ENCODE measurements at places on chromosomes 3 and 15.

DNA sequence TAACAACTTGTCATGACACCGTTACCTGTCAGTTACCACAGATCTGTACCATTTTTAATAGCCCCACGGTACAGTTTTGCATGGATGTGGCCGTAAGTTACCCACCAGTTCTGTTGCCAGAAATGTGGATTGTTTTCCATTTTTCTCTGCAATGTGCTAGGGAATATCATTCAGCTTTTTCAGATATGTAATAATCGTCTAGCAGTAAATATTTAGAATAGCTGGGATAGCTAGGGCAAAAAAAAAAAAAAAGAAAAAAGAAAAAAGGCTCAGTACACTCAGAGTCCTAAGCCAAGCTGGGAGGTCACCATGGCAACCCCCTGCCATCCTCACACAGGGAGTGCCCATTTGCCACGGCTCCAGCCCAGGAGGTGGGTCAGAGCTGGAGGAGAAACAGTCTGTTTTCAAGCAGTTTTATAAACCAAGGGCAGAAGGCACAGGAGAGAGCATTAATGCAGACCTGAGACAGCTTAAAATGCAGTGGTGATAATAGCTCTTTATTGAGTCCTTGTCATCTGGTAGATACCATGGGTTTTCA is 25.2 kb downstream of the PAQR5 start:
- DNase-seq = no peak

DNA sequence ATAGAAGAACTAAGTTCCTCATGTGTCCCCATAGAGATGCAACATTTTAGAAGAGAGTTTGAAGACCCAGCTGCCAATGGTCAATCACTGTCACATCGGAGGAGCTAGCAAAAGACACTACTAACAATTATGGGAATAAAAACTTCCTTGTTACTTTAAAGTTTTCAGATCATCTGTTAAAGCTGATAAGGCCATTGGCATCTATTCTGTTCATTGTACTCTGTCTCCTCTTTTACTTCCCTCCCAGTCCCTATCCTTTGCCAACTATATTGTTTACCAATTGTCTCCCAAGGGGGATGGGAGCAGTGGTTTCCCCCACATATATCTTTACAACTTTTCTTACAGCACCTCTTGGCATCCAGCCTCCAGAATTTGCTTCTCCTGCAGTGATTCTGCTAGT is 81.0 kb downstream of the FAM174B start:
- no peak for DNase-seq

GRCh38 chr3:46183330-46183729 is 24.8 kb downstream of the CCR1 start:
- no peak for DNase-seq

GRCh38 chr3:42254566-42254965 is 11.4 kb downstream of the CCK start:
- no peak for DNase-seq

DNA sequence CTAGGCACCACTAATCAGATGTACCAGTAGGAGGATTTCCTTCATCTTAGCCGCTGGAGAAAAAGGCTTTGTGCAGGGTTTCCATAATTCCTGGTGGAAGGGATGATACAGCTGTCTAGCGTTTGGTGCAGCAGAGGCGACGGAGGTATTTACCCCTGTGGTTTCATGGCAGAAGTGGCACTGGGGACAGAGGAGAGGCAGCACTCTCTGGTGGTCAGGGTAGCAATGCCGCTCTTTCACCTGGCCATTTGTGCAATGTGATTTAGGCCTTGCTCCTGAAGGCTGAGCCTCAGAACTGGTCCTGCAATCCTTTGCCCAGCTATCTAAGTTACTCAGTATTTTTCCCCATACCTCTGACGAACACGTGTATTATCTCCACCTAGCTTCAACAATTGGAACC is 47.1 kb upstream of the BNIP2 start:
- no peak for DNase-seq

- no peak for DNase-seq
These were observed 38.2 kb downstream of the TMCC1 start for GRCh38 chr3:129855170-129855831.

GRCh38 chr3:34312684-34313083 is 514.3 kb downstream of the PDCD6IP start:
- DNase-seq = no peak

- no peak for DNase-seq
These were observed 171.4 kb downstream of the GREM1 start for GRCh38 chr15:32889214-32889613.

GRCh38 chr3:135994708-135995337 is 29.3 kb downstream of the PPP2R3A start:
- no peak for DNase-seq

DNA sequence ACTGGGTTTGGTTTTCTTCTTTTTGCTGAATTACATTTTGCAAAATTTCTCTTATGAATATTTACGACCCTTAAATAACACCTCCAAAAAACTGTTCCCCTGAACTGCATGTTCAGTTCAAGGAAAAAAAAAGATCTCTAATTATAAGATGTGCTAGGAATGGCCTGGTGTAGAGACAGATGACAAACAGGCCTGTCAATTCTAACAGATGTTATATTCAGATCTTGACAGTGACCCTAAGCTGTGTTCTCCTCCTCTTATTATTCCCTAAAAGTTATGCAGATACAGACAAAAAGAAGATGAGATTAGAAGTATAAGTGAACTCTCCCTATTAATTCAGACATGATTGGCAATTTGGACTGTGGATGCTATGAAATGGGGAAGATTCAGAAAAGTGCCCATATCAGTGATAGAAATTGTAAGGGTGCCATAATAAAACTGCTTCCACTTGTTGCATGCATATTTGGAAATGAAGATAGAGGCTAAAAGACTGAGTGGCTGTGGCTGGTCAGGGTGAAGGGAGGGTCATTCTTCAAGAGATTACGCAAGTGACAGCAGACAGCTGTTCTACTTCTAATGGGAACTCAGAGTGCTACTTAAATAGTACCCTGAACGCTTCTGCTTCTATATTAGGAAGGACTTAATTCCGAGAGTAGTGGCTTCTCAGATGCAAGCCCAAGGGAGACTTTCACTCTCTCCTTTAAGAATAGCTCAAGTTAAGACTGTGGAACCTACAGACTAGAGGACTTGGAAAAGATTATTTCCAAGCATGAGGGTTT is 75.5 kb downstream of the ADAMTS9 start:
- DNase-seq = no peak

- peak; percentile 40 for DNase-seq
These were observed 209.2 kb upstream of the ZPLD1 start for GRCh38 chr3:102225407-102226132.

GRCh38 chr3:128517648-128518047 is 24.6 kb upstream of the GATA2 start:
- DNase-seq = no peak

DNA sequence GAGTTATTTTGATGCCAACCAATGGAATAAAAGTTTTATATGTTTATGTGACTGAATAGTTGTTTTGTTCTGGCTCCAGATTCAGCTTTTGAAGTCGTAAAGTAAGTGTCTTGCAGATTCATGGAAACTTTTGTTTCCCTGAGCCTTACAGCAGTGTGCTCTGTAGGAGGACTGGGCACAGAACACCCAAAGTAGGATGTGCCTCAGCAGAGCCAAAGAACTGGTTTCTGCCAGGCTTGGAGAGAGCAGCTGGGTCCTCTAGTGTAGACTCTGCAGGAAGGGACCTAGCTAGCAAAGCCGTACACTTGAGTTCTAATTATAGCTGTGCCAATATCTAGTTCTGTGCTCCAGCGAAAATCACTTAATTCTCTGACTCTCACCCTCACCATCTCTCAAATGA is 261.2 kb upstream of the DNAJC19 start:
- no peak for DNase-seq

DNA sequence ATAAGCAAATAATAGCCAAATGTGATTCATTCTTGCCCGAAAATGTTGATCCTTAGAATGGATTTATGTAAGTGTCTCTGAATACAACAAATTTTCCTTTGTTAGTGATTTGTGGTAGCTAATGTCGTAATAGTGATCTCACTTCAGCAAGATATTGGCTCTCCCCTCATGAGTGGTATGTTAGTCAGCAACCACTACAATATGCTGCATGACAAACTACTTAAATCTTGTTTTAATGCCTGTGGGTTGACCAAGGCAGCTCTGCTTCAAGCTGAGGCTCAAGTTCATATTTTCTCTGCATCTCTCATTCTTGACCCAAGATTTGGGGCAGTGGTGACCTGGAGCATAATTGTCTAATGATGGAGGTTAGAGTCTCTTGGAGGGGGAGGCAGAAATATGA is 49.8 kb upstream of the GALNT15 start:
- peak; percentile 95 for DNase-seq

DNA sequence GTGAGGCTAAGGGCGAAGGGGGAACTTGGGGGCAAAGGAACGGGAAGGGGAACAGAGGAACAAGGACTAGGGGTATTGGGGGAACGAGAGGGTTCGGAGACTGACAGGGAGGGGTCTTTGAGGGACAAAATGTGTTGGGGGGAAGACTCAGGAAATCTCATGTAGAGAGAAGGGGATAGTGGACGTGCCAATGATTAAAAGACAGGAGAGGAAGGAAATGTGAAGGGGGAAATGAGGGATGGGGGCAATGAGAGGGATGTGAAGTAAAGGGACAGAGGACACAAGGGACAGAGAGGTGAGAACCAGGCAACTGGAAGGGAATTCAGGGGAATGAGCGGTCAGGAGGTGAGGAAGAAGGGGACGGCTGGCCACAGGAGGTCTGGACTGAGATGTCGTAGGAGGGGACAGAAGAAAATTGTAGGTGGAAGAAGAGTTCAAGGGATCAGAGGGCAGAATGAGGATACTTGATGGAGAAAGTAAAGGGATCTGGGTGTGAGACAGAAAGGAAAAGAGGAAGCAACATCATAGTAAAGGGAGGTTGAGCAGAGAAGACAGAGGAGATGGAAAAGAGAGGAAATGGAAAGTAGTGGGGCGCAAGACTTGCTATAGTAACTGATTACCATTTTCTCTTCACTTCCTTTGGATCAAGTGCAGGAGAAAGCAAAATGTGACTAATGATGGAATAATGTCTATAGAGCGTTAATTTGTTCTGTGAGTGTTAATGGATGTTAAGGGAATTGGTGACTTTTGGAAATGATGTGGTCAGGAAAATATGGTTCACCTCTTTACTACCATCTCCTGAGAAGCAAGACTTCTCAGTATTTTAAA is 749 bp downstream of the RAB8B start:
- DNase-seq = no peak

DNA sequence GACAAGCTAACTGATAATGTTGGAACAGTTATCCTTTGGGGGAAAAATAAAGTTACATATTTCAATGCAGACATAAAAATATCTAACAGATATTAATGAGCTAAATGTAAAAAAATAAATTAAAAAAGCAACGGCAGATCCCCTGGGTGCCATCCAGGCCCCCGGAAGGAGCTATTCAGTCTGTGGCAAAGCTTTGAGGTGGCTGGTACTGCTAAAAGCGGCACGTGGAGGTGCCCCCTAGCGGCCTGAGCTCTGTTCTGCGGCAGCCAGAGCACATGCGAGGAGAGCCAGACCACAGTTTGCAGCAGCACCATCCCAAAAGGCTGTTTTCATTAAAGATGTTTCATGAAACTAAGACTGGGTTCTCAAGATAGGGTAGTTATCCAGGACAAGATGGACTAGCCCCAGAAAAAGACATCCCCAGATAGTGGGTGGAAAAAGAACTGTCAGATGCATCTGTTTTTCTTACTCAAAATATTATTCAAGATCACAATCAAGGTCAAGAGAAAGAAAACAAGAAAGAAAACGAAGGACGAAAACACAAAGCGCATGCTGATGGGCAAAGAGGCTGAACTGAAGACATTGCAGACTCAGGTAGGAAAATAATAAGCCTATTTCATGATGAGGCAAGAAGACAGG is 18.7 kb downstream of the AP3S2 start:
- no peak for DNase-seq

DNA sequence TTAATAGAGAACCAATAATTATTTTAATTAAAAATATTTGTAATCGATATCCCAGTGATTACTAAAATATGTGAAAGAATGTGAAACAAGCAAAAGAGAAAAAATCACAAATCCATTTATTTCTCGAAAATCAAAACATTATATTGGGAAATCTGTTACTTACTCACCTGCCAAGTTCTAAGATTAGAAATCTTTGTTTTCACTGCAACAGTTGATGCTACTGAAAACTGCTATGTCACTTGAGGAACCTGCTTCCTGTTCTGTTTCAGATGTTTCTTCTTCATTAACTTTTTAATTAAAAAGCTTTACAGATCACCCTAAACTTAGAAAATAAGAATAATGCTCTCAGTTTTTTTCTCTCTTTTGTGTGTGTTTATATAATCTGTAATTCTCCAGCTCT is 13.7 kb upstream of the DPH6 start:
- no peak for DNase-seq

DNA sequence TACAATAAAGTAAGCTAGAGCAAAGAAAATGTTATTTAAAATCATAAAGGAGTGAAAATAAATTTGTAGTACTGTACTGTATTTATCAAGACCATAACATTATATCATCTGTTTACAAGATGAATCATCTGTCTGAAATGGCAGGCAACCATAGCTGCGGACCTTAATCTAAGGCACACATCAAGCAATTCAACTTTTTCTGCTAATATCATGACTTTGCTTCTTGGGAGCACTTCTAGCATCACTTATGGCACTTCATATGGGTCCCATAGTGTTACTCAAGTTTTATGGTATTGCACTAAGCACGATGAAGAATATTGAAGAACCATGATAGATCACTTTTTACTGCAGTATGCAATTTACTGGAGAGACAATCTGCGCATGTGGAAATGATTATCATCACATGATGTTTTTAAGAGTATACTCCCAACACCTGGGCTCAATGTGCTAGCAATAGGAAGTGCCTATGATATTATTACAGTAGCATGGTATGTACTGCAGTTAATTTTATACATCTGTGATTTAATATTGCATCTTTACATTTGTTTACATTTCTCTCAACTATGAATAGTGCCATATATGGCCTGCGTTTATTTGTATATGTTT is 137.7 kb upstream of the NECTIN3 start:
- peak; percentile 55 for DNase-seq

GRCh38 chr3:134922866-134923265 is 127.8 kb downstream of the EPHB1 start:
- no peak for DNase-seq

DNA sequence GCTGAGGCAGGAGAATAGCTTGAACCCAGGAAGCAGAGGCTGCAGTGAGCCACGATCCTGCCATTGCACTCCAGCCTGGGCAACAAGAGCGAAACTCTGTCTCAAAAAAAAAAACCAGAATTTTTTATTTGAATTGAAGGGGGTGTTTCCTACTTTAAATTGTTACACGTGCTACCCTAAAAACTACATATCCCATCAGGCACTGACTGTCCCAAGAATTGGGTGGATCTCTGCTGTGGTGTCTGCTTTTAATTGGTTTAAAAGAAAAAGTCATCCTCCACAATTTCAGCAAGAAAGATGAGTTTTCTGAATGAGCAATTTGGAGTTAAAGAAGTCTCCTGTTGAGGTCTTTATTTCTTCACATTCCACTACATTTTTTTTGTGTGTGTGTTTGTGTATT is 2.1 kb downstream of the PDIA3 start:
- no peak for DNase-seq

Measured in fibroblast of skin of left biceps (primary cell).